ENCODE measurements at places on chromosomes 13 and 19.

GRCh38 chr19:7912144-7912696 is 2.4 kb upstream of the TGFBR3L start:
- no peak for DNase-seq

DNA sequence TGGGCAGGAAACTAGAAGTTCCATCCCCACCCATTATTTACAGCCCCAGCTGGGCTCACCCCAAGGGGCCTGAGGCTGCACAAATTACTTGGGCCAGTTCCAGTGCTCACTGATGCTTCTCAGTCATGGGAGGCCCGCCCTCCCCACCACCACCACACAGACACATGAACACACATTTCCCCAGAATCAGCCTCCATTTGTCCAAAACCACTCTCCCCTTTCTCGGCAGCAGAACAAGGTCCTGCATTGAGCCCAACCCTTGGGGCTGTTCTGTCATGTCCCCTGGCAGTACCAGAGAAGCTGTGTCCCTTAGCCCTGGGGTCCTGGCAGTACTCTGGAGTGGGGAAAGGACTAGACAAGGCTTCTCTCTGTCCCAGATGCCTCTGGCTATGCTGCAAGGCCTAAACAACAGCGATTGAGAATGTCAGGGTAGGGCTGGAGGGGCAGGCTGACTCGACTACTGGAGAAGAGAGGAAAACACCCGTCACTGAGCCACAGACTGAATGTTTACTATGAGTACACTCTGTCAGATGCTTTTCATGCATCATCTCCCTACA is 21.8 kb downstream of the SAMD4B start:
- no peak for DNase-seq

GRCh38 chr19:22532388-22533300 is 101.5 kb upstream of the ZNF492 start:
- DNase-seq = no peak

DNA sequence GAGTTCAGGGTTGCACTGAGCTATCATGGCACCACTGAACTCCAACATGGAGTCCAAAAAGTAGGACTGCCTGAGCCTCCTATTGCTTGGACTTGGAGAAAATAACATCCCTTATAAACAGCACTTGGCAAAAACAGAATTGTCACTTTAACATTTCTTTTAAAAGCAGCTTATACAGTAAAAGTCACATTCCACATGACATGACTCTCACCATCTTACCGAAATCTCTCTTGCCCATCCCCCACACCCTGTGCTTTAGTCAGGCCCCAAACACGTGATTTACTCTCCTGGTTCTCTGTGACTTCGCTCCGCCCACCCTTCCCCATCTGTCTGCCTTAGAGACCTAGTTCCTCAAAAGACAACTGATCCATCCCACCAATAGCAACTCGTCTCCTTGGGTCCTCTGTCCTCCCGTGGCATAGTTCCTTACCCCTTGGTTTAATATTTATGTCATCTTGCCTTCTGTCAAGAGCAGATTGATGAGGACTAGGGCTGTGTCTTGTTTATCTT is 4.6 kb downstream of the SAFB start:
- peak; percentile 55 for DNase-seq

Measured in activated CD4-positive, alpha-beta T cell treated with anti-CD3 and anti-CD28 coated beads, Interleukin-10, Interleukin-2, amounts not matched to agents 100 ng/mL and 50 ng/mL, durations not matched to agents 16 hours and 8 hours (primary cell).